ENCODE measurements at places on chromosomes 6 and 20.

GRCh38 chr6:90448836-90449235, 138.0 kb downstream of the MAP3K7 start:
- DNase-seq: no peak

DNA sequence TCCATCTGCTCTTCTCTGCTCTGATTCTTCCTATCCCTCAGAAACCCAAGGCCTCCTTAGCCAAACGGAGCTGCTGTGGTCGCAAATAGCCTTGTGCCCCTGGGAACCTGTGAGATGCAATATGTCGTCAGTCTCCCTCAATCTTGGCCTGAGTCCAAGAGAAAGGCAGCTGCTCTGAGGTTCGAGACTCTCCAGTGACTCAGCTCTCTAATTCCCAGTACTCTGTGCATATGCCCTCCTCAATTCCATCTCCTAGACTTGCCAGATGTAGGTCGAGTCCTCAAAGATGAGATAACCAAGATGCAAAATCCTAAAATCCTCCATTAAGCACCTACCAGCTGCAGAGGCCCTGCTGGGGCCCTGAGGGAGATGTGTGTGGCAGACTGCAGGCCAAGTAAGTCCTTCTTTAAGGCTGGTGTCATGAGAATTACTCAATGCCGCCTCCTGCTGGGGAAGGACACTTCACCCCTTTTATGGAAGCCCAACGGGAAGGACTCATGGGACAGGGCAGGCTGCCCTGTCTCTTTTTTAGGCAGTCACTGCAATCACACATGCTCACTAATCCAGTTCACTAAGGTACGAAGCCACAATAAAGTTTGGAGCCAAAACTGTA, 28.5 kb downstream of the C6orf15 start:
- peak; percentile 14 for DNase-seq

- DNase-seq: no peak
These were observed 91.1 kb downstream of the MTFR2 start for GRCh38 chr6:136158971-136159370.

DNA sequence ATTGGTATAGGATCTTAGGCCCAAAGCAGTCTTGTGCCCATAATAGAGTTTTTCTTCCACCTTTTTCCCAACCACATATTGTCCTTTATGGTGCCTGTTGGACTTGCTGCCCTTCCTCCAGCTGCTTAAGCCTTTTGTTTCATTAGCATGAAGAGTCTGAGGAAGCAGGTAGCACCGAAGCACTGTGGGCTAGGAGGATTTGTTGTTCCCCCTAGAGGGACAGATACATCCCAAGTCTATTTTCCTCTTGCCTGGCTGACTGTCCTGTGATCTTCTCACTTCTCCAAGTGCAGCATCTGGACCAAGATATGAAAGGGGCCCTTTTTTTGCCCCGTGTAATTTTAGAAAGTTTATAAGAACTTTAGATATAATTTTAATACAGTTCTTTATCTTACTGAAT, 50.7 kb upstream of the COL10A1 start:
- DNase-seq: no peak

DNA sequence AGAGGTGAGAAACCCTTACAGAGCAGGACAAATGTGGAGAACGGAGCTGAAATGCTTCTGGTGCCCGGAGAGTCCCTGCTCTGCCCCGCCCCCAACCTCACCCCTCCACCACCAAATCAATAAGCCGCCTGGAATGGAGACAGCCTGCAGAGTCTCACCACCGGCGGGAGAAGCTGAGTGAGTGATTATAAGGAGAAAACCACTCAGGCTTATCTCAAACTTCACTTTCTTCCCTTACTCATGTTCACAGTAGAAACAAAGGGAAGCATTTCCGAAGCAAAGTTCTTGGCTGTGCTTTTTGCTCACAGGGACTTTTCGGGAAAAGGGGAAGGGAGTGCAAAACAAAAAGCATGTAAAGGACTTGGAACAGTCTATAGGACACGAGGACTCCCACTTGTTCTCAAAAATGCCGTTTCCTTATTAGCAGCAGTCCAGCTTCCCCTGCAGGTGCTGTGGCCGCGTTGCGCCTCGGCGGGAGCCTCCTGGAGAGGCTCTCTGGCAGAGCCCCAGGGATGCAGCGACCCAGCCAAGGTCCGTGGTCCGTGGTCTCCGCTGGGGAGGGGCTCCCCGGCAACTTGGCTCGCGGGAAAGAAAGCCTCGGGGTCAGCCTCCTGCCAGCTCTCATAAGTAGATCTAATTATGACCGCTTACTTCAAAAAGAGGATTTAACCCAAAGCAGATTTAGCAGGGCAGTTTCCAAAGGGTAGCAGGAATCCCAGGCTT, 64.8 kb upstream of the TMEM30A start:
- no peak for DNase-seq

DNA sequence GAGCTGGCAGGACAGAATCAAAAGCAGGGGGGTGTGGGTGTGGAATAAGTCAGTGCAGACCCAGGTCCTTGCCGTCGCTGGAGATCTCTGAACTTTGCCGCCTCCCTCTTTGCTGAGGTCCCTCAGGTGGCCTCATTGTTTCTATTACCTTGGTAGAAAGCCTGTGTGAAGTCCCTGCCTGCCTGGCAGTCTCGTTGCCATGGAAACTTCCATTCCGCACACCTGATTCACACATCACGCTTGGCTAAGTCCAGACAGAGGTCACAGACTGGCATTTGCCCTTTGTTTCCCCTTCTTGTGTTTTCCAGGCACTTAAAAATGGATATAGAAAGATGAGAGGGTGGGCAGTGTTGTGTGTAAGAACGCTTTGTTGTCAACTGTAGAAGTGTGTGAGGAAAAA, 260.6 kb downstream of the PRL start:
- no peak for DNase-seq

- DNase-seq: no peak
These were observed 21.1 kb downstream of the PLEKHG1 start for GRCh38 chr6:150620763-150621162.

Data from stimulated activated CD4-positive, alpha-beta T cell treated with anti-CD3 and anti-CD28 coated beads, Interleukin-1b, Interleukin-23, amount 100 ng/mL, for 4 hours (primary cell).